ENCODE measurements at places on chromosomes 6 and 20.

DNA sequence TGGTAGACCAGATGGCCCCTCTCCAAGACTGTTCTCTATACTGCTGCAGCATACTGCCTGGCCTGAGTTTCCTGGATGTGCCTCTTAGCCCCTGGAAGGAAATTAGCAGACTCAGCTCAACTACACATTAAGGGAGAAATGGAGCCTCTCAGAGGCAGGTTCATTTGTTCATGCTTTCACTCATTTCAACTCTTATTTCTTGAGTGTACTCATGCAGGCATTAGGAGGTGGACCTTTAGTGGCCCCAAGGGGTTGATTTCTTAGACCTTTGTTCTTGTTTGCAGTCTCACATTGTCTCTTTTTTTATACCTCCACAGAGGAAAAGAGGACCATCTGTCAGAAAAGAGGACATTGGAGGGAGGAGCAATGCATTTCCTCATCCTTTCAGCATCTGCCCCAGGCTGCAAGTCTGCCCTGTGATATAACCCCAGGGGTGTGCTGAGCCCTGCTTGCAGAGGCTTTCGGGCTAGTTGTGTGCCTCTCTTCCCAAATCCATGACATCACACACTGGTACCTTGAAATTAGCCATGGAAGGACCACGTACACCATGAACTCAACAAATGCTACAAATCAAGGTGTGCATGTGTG lies 456.2 kb downstream of the CD83 start:
- peak; percentile 12 for DNase-seq

DNA sequence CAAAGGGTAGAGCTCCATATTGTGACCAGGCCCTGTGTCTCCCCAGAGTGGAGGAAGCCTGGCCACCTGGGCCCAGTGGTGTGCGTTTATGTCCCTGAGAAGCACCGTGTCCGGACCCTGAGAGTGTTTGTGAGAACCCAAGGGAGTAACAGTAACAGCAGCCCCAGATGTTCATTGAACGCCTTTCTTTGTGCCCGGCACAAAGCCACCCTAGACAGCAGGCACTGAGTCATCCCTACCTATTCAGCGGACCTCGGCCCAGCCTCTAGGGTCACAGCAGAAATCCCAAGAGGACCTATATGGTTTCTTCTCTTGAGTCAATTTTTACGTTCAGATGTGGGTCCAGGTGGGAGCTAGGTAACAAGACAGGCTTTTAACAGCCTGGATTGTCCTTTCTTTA lies 24.5 kb downstream of the BCAS4 start:
- DNase-seq = no peak

- DNase-seq = no peak
Observed at GRCh38 chr20:37393863-37394542, 48.1 kb downstream of the SRC start.

GRCh38 chr6:4157506-4157905 lies 22.1 kb upstream of the ECI2 start:
- DNase-seq = no peak

DNA sequence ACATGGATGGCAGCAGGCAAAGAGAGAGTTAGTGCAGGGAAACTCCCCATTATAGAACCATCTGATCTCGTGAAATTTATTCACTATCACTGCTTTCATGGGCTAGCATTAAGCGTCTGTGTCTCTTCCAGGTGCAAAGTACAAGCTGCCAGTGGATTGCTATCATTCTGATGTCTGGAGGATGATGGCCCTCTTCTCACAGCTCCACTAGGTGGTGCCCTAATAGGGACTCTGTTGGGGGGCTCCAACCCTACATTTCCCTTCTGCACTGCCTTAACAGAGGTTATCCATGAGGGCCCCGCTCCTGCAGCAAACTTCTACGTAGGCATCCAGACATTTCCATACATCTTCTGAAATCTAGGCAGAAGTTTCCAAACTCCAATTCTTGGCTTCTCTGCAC lies 347.8 kb upstream of the HS3ST5 start:
- no peak for DNase-seq

GRCh38 chr6:149716181-149716963 lies 1.5 kb downstream of the LATS1 start:
- peak; percentile 27 for DNase-seq

DNA sequence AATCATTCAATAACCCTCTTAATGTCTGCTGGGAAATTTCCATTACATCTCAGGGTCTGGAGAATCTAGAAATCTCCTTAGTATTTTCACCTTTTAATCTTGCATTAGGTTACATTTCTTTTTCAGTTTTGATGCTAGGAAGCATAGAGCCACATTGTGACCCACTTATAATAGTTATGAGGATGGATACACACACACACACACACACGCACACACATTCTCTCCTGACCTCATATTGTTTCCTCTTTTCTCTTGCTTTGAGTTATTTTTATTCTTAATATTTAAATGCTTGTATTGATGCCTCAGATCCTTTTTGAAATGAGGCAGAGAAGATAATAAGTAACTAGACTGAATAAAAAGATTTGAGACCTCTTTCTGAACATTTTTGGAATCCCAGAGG lies 128.4 kb downstream of the KLHL32 start:
- peak; percentile 42 for DNase-seq

GRCh38 chr6:38375341-38375740 lies 264.4 kb downstream of the BTBD9 start:
- no peak for DNase-seq

DNA sequence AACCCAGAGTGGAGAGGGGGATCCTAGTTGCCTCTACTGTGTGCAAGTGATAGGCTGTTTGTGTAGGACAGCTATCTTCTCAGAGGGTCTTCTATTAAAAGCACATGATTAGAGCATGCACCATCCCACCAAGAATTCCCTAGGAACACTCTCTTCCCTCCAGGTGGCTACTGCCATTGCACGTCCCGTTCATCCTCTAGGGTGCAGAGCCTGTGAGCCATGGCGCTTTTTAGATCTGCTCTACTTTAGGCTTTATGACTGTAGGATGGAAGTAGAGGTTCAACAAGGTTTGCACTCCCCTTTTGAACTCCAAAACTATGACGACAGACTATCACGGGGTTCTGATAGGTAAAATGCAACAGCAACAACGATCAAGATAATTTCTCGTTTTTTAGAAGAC lies 90.5 kb upstream of the SAMD5 start:
- DNase-seq = no peak

- DNase-seq = no peak
Observed at GRCh38 chr6:13614126-13614925, 809 bp upstream of the NOL7 start.

DNA sequence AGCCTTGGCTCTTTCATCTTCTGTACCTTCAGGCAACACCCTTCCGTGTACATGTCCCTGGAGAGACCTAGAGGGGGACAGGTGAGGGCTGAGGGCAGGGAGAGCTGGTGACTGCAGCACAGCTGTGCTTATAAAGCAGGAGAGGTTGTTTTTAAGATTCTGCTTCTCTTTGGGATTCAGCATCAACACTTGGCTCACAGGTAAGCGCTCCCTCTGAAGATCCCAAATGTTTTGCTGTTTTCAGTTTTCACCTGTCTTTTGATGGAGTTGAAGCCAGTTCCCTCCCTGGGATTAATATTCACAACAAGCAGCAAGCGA lies 19.4 kb upstream of the TRAF3IP2 start:
- no peak for DNase-seq

DNA sequence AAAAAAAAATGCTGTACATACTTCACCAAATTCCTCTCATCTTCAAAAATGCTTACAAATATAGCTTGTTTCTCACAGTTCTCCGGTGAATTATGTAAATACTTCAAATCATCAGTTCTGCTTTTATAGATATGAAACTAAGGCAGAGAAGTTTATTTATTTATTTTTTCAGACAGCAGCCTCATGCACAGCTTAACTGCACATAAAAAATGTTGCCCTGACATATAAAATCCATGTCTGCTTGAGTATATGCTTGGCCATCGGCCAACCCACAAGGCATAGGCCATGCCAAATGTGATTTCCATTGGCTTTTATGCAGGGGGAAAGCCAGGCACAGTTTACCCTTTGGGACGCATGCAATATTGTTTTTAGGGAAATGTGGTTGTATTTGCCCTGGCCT lies 57.3 kb upstream of the PHACTR2 start:
- no peak for DNase-seq
